ENCODE measurements at places on chromosomes 16 and 17.

DNA sequence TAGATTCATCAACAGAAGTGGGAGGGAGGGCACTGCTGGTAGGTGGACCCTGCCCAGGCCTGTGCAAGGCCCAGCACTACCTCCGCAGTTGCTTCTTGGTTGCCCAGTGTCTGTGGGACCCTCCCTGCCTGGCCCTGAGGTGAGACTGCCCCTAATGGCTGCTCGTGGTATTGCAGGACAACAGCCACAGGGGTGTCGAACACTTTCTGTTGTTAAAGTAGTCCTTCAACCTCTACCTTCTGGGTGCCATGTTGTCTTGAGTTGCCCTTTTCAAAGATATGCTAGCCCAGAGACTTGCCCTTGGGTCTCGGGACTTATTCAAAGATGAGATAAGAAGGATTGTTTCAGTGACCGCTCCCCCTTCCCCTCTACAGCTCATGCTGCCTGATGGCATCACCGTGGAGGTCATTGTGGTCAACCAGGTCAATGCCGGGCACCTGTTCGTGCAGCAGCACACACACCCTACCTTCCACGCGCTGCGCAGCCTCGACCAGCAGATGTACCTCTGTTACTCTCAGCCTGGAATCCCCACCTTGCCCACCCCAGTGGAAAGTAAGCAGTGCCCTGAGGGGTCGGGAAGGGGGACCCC, 29.1 kb downstream of the AKAP1 start:
- DNase-seq: no peak

GRCh38 chr17:37744961-37745800, at the start of gene HNF1B:
Gene HNF1B (minus strand): TSS chr17:37745059. CDS start chr17:37744884, 175 bp downstream.
- DNase-seq: peak; percentile 55

DNA sequence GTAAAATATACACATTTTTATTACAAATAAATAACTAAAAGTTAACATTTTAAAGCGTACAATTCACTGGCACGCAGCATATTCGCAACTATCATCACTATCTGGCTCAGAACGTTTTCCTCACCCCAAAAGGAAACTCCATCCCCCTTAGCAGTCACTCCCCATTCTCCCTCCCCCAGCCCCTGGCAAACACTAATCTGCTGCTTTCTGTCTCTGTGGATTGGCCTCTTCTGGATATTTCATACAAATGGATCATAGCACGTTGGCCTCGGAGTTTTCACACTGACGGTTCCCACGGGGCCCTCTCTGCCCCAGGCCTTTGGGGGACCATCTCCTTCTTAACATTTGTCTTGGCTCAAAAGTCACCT, 64.6 kb downstream of the RTN4RL1 start:
- peak; percentile 61 for DNase-seq

GRCh38 chr16:88628512-88628974, 9.8 kb upstream of the IL17C start:
- no peak for DNase-seq

- DNase-seq: no peak
Measured at GRCh38 chr16:84486551-84487235, 17.8 kb downstream of the MEAK7 start.

- DNase-seq: no peak
Measured at GRCh38 chr16:67163164-67163998, 1.2 kb upstream of the HSF4 start.

- no peak for DNase-seq
Measured at GRCh38 chr17:78248051-78248914, 16.9 kb downstream of the TMEM235 start.

DNA sequence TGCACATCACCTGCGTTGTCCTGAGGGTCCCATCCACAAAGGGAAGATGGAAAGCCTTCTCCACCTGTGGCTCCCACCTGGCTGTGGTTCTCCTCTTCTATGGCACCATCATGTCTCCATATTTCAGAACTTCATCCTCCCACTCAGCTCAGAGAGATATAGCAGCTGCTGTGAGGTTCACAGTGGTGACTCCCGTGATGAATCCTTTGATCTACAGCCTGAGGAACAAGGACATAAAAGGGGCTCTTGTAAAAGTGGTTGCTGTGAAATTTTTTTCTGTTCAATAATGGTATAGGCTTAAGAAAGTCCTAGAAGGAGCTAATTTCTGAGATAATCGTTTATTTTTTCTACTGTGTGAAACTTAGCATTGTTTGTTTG, 18.7 kb downstream of the ZNF200 start:
- DNase-seq: no peak

DNA sequence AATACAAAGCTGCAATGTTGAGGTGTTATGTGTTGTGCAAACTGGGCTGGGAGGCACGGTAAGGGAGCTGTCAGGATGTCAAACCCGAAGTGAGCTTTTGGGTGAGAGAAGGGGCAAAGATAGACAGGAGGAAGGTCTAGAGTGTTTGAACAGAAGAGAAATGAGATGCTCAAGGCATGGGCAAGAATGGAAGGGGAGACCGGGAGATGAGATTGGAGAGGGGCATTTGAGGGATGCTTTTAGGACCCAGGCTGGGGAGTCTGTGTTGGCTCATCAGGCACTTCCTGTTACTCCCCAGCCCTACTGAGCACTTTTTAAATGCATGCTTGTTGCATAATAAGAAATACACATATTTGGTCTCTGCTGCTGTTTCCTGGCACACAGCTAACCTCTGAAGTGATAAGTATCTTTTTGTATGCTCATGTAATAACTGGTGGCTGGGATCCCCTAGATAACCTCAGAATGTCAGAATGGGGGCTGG, 13.7 kb downstream of the UNC45B start:
- DNase-seq: peak; percentile 55

- no peak for DNase-seq
Measured at GRCh38 chr16:69193855-69194254, 6.9 kb downstream of the SNTB2 start.

- DNase-seq: no peak
Measured at GRCh38 chr16:22674832-22675191, 139.2 kb upstream of the HS3ST2 start.

DNA sequence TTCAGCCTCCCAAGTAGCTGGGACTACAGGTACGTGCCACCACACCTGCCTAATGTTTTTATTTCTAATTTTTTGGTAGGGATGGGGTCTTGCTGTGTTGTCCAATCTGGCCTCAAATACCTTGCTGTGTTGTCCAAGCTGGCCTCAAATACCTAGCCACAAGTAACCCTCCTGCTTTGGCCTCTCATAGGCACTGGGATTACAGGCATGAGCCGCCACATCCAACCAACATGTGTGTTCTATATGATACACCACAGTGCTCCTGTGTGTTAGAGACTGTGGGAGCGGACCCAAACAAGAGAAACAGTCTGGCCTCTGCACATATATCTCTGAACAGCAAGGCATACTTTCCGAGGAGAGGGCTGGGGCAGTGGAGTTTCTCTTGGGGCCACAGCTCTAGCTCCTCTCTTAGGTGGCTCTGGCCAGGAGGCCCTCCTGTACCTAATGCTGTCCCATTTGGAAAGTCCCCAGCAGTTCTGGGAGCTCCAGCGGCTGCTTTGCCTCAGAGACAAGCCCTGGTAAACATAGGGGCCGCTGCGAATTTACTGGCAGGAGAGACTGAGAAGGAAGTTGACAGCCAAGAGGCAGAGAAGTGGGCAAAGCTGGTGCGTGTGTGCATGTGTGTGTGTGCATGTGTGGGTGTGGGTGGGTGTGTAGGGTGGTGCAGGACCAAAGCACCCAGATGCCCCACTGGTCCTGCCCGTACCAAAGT, 95.0 kb downstream of the RAB11FIP4 start:
- peak; percentile 60 for DNase-seq

- peak; percentile 55 for DNase-seq
Measured at GRCh38 chr17:78168242-78168902, at the start of gene SYNGR2. Gene SYNGR2 (plus strand): TSS chr17:78168581. CDS start chr17:78168617, 36 bp downstream.

- no peak for DNase-seq
Measured at GRCh38 chr17:31838636-31839225, 20.3 kb downstream of the COPRS start.

DNA sequence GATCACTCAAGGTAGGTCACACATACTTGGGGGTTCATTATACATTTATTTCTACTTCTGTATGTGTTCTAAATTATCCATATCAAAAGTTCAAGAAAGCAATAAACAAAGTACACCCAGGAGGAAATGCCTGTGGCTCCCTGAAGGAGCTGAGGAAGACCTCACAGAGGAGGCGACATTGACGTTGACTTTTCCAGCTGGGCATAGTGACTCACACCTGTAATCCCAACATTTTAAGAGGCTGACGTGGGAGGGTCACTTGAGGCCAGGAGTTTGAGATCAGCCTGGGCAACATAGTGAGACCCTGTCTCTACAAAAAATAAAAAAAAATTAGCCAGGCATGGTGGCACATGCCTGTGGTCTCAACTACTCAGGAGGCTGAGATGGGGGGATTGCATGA, 16.3 kb downstream of the ITGAD start:
- DNase-seq: no peak

- no peak for DNase-seq
Measured at GRCh38 chr17:6304894-6305612, 129.9 kb downstream of the AIPL1 start.

DNA sequence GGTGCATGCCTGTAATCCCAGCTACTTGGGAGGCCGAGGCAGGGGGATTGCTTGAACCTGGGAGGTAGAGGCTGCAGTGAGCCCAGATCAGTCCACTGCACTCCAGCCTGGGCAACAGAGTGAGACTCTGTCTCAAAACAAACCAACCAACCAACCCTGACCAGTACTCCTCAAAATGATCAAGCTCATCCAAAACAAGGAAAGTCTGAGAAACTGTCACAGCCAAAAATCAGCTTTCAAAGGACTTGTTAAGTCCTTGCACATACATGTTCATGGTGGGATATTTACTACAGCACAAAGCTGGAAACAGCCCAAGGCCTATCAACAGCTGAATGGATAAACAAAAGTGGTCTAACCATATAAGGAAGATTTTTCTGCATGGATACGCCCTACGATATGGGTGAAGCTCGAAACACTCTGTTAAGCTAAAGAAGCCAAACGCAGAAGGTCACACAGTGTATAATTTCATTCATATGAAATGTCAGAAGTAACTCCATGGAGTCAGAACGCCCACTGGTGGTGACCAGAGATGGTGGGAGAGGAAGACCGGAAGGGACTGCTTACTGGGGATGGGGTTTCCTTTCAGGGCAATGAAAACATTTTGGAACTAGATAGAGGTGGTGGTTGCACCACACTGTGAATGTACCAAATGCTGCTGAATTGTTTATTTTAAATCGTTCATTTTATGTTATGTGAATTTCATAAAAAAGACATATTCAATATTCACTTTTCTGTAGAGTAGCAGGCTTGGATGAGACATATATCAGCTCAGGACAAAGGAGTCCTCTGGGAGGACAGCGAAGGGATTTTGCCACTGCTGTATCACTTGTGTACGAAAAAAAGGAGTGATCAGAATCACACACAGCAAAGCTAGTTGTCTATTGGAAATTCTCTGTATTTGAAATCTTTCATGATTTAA, 17.7 kb downstream of the CCL17 start:
- DNase-seq: peak; percentile 90

DNA sequence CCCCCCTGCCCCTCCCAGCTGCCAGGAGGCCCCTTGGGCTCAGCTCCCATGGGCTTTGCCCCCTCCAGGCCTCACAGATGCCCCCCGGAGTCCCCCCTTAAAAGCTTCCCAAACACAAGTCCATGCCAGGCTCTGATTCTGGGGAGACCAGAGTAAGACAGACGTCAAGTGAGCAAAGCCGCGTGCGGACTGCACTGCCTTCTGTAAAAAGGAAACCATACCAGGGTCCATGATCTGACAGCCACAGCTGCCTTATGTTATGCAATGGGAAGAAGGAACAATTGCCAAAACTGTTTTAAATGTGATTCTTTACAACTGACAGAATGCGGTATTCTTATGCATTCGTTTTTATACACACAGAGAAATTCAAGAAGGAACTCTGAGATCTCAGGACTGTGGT, 17.9 kb upstream of the HEXD start:
- DNase-seq: peak; percentile 86

DNA sequence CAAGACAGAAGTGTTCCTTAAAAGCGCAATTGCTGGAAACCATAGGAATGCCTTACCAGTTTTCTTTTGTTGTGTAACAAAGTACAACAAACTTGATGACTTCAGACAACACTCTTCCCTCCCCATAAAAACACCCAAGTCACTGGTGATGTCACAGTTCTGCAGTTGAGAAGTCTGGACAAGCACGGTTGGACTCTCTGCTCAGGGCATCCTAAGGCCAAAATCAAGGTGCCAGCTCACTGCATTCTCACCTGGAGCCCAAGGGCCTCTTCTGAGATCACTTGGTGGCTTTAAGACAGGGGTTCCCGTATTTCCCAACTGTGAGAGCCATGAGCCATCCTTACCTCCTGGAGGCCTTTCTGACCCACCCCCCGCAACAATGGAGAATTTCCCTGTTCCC, 45.6 kb upstream of the MEAK7 start:
- DNase-seq: no peak
